Fibroblast of skin of left biceps (primary cell): ENCODE measurements at places on chromosomes 2 and 18.

DNA sequence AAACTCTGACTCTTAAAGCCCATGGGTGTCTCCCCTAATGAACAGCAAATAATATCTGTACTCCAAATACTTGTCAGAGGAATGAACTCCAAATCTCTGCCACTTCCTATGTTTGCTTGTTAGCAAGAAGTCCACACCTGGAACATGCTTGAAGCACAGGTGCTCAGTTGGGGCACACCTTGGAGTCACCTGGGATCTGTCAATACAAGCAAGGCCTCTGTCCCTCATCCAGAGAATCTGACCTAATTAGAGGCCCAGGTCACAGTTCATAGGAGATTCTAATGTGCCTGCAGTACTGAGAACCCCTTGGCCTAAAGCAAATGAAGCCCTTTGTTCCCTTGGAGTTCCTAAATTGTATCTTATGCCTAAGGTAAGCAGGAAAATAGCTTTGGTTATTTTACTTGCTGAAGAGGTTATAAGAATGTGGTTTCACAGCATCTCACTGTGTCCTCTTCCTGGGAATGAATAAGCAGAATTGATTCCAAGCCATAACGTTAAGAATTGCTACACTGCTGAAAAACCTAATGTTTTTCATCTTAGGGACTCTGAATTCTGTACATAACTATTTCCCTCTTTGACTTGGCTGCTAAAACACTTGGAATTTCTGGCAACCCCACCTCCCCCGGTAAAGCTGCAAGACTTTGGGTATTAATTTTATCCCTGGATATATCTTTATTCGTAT is 113.4 kb downstream of the PIEZO2 start:
- no peak for DNase-seq

- DNase-seq, result no peak
Observed at GRCh38 chr2:18408638-18409037, 151.8 kb downstream of the RDH14 start.

- DNase-seq, result no peak
Observed at GRCh38 chr2:163528640-163529217, 207.1 kb downstream of the FIGN start.

- DNase-seq, result peak; percentile 9
Observed at GRCh38 chr2:18719978-18720775, 130.8 kb upstream of the NT5C1B start.

GRCh38 chr2:27790796-27791195 is 19.3 kb downstream of the MRPL33 start:
- DNase-seq, result no peak

DNA sequence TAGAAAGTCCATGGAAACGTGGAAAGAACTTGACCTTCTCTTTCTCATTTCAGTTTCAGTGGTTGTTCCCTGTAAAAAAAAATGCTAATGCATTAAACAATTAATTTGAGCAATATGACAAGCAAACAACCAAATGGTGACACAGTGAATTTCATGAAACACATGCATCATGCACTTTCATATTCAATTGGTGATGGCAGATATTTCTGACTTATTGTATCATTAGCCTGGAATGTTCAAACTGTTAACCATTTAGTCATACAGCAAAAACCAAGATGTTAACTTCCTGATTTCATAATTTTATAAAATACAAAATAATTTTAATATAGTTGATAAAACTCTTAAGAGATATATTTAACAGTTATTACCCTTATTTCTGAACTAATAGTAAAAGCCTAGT is 85.5 kb downstream of the SCN1A start:
- DNase-seq, result no peak

GRCh38 chr18:79805211-79805887 is 7.6 kb downstream of the KCNG2 start:
- no peak for DNase-seq

DNA sequence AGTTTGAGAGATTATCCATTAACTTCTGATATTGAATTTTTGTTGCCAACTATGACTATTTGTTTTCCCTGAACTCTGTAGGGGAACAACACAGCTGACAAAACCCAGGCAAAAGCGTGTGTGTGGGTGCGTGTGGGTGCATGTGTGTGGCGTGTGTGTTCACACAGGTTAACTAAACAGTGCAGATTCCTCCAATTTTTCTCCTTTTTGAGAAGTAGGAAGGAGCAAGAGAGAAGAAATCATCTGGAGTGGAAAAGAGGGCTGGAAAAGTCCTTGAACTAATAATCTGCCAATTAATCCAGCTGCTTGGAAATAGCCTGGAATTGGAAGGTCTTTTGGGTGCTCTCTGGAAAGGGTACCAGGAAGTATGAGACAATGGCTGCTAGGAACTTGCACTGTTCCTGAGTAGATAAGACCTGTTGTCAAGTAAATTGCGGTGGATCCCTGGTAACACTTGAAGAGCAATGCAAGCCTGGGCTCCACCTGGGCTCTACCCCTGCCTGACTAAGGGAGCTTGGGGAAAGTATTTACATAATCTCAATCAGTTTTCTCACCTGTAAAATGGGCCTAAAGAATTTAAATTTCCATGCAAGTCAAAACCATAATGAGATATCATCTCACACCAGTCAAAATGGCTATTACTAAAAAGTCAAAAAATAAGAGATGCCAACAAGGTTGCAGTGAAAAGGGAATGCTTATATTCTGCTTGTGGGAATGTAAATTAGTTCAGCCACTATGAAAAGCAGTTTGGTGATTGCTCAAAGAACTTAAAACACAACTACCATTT is 40.5 kb upstream of the IL1R1 start:
- no peak for DNase-seq

DNA sequence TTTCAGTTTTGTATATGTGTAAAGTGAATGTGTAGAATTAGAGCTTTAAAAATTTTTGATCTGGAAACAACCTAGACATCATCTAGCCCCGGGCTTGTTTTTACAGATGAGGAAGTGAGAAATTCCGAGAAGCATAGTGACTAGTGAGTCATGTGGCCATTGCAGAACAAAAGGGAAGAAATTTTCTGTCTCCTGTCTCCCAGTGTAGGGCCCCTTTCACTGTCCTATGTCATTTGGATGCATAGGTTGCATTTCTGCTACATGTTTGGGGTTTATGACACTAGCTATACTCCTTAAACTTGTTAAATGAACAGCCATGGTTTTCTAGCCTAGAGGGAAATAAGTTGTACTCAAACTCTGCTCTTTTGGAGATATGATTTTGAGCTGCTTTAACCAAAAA is 84.6 kb downstream of the PLCL1 start:
- no peak for DNase-seq

GRCh38 chr2:14303366-14304115 is 329.0 kb upstream of the LRATD1 start:
- no peak for DNase-seq

DNA sequence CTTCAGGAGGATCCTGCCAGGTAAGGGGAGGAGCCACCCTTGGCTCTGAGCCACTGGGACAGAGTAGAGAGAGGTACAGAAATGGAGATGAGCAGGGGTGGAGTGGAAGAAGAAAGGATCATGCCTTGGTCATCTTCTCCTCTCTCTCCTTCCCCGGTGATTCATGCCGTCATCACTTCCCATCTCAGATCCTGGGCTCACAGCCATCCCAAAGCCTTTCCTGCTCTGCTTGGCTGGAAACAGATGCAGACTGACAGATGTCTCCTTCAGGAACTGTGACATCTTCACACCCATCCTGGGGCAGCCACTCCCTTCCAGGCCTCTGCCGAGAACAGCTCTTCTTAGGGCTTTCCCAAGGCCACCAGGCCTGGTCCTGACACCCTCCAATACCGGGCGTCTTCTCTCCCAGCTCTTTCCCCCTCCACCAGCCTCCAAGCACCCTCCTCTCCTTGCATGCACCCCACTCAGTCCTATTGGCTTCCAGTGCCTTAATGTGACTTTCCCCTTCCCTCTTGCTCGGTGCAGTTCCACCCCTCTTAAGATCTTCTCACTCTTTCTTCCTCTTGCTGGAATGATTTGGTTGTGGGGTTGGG is 58.3 kb upstream of the TNP1 start:
- DNase-seq, result peak; percentile 50

GRCh38 chr2:11348209-11348749 is 3.8 kb upstream of the ROCK2 start:
- DNase-seq, result no peak

- DNase-seq, result no peak
Observed at GRCh38 chr2:10059016-10059351, 15.6 kb downstream of the KLF11 start.

DNA sequence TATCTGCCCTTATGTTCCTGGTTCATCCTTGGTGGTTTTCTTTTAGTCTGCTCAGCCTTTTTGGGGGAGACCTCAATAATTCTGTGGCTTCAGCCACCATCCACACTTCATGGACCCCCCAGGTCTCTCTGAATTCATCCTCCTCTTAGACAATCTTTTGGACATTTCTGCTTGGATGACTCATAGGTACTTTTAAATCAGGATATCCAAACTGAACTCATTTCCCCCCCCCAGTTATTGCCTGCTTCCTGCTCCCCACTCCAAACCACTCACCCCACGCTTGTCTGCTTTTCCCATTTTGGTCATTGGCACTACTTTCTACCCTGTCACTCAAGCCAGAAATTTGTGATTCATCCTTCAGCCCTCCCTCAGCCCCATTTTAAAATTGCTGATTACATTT is 78.5 kb downstream of the TANC1 start:
- no peak for DNase-seq

DNA sequence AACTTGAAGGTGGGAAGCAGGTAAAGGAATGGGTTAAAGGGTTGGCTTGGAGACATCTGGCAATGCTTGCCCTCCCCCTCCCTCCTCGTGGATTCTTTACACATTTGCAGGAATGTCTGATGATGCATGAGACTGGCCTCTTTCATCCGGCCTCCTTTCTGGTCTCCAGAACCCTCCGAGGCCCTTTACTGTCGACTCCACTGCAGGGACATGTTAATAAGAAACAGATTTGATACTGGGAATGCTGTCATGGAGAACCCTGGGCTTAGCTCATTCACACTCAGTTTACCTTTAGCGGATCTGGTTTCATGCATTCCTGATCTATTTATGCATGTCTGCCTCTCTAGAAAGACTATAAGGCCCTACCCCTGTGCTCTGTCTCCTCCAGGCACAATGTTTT is 238.7 kb downstream of the TGIF1 start:
- DNase-seq, result peak; percentile 99

GRCh38 chr2:10343191-10343590 is 40.5 kb downstream of the HPCAL1 start:
- no peak for DNase-seq

DNA sequence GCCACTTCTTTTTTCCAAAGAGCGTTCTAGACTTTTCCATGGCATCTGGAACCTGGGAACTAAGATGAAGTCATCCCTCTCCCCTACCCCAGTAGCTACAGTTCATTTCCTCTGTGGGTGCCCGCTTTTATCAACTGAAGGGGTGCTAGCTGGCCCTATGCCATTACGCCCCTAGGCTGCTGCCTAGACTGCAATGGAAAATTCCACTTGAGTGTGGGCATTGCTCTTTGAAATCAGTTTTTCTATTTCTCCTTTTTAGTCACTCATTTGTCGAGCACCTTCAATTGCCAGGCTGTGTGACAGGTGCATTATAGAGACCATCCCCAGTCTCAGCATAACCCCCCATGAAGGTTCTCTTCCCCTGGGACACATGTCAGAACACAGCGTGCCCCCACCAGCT is 7.3 kb downstream of the TEX51 start:
- DNase-seq, result no peak

GRCh38 chr2:118046634-118047210 is 32.9 kb upstream of the CCDC93 start:
- no peak for DNase-seq

DNA sequence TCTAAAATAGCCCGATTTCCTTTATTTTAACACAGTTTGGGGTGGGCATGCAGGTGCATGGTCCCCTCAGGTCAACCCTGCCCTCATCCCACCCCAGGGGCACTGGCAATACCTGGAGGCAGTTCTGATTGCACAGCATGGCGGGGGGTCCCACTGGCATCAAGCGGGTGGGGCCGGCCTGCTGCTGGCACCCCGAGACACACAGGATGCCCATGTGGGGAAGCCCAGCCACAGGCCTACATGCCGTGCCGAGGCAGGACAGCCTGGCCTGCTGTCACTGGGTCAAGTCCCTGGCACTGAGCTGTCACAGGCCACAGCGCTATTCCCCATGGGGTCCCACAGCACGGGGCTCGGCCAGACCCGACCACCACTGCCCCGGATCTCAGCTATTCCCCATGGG is 11.9 kb upstream of the KCNG2 start:
- DNase-seq, result no peak

GRCh38 chr2:18297534-18298058 is 262.9 kb downstream of the RDH14 start:
- no peak for DNase-seq

- DNase-seq, result no peak
Observed at GRCh38 chr18:57015451-57015850, 131.4 kb upstream of the BOD1L2 start.
